ENCODE measurements at places on chromosomes 12 and 14.

DNA sequence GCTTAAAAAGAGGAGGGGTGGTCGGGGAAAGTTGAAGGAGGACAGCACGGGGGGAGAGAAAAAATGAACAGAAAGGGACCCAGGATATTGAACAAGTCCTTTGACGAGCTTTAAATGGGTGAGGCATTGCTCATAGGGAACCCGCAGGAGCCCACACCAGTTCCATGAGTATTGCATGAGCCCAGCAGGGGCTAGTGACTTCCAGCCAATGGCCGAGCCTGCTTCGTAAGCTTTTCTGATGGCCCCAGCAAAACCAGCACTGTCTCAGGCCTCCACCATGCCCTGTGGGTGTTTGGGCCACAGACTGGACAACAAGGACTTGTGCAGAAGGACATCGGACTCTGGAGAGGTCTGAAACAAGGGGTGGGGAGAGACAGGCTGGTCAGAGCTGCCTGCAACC, 109.5 kb downstream of the ZFP36L1 start:
- DNase-seq: peak; percentile 62

- DNase-seq: no peak
Observed at GRCh38 chr12:28683366-28683765, 465.7 kb upstream of the FAR2 start.

DNA sequence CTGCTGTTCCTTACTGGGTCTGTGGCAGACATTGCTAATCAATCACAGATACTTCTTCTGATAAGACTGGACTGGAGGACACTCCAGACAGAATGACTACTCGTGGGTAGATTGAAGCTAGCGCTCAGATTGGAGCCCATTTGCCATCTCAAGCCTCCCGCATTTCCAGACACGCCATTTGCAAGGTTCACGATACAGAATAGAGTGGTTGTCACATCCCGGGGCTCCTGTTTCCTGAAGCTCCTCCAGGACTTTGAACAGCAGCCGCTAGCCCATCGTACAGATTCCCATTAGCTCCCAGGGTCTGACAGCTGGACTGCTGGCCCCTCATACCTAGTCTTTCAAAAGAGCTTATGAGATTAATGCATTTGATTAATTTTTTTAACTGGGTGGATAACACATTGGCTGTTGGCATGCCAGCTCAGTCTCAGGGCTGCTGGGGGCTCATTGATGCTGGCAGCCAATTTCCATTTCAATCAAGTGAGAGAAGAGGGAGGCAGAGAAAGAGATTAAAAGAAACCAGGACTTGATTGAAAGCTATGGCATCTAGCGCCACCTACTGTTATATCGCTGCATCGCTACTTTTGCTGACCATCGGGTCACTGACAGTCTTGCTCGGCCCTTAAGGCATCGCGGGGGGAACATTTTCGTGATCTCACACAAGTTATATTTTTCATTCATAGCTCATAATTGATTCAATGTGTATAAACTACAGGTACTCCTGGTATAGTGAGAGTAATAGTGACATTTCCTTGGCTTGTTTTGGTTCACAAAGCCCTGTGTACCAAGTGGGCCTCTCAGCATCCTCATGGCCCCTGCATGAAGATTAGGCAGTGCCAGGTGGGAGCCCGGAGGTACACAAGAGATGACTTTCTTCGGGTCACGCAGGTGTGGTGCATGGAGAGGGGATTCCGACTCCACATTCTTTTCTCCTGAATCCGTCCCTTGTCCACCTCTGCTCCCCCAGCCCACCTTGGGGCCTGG, 78.6 kb downstream of the CCDC60 start:
- peak; percentile 61 for DNase-seq

DNA sequence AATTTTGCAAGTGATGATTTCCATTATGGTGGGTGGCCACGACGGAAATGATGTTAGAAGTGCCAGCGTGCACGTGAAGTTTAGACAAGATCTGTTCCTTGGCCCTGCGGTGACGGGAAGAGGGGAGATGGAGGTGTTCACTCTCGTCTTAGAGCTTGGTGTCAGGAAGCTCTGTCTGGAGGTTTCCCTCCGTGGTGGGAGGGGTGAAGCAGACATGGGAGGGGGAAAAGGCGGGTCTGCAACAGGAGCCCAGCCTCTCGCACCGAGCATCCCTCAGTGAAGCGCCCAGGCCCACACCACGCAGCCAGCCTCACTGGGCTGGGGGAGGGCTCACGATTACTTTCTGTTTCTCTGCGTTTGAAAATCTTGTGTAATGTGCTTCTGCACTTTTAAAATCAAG, 26.3 kb downstream of the EML1 start:
- DNase-seq: no peak

Measured in urothelium cell line (cell line).